ENCODE measurements at places on chromosomes 6 and 20. TPM values are rescaled to one million over a fixed set of nuclear protein-coding genes. Genes with fewer than 3 reads are reported as not detected.

- no peak for DNase-seq
These were observed 149.8 kb downstream of the SH3BGRL2 start for GRCh38 chr6:79780881-79781280.

DNA sequence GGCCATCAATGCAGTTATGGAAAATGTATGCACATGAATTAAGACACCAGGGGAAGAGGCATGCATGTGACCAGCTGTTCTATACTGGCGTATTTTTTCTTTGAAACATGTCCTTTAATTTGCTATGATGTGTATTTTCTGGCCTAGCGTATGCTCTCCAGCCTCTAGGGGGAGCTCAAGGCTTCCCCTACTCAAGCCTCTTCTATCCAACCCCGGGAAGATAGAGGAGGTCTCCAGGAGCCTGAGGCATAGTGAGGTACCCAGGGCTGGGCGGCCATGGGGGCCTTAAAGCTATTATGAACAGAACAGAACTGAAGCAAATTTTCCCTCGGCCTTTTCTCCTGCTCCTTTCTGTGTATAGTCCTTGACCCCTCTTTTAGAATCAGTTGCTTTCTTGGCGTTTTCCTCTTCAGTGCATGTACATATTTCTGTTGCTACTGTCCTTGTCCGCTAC is 528.9 kb downstream of the MAFB start:
- peak; percentile 34 for DNase-seq

DNA sequence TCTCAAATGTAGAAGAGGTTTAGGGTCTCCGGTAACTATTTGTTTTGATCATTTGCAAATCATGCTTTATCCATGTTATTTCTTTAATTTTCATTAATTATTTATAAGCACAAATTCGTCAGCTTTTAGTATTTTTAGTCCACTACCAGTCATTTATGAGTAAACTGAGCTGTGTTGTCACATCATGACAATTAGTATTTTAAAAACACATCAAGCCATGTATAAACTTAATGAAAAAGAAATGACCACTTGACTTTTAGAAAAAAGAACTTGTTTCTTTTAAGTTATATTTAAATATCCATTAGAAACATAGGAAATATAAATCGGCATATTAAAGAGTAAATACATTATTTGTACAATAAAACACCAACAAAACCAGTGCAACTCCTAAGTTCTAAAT is 2.8 kb downstream of the NKX2-4 start:
- DNase-seq = no peak

DNA sequence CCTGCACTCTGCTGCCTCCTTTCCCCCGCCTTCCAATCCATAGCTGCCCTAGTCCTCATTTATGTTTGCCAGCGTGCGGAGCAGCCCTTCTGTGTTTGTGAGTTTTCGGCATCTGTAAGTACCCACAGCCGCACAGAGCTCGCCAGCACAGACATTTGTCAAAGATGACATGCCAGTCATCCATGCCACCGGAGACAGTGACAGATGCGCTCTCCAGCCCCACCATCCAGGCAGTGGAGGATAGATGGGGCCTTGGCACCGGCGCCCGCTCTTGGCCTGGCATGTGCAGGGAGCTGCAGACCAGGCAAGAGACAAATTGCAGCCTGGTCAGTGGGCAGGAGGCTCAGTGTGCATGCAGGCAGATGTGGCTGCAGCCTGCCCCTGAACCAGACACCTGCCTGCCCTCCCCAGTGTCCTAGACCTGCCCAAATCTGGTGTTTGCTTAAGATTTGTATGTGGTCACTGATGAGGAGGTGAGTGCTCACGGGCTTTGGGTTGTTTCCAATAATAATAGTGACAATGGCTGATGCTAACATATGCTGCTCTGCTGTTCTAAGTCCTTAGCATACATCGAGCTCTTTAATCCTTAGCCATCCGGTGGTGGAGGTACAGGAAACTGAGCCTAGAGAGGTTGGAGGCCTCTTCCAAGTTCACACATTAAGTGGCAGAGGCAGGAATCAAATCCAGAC is 78.1 kb downstream of the UNC5CL start:
- DNase-seq = no peak

- DNase-seq = no peak
These were observed 35.4 kb upstream of the ANGPT4 start for GRCh38 chr20:951384-952169.

- no peak for DNase-seq
These were observed 213.7 kb downstream of the PRL start for GRCh38 chr6:22083119-22083518.

- DNase-seq = no peak
These were observed 36.5 kb upstream of the MPC1 start for GRCh38 chr6:166419286-166419685.

GRCh38 chr6:14765721-14766390 is 480.0 kb upstream of the JARID2 start:
- no peak for DNase-seq

- DNase-seq = peak; percentile 38
These were observed 24.7 kb downstream of the PACSIN1 start for GRCh38 chr6:34490390-34491090.

DNA sequence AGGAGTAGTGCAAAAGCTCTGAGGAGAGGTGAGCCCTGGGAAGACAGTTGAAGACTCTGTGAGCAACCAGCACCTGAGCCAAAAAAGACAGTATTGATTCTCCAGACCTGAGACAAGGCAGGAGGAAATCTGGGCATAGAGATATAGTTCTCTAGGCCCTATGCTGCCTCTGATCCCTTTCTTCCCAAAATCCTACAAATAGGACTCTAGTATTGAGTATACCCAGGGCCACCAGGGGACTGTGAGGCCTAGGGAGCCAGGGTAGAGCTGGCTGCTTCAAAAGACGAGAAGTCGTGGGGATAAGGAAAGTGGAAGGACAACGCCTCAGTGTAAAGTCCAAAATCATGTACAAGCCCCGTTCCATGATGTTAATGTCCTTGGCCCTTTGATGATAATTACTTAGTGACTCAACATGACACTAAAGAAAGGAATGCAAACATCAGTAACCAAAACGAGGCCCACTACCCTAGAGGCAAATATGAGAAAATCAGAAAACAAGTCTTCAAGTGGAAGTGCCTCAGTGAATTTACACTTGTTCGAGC is 197.3 kb upstream of the PROKR2 start:
- DNase-seq = no peak

GRCh38 chr20:23586735-23587525 is 18.6 kb upstream of the CST9L start:
- no peak for DNase-seq

DNA sequence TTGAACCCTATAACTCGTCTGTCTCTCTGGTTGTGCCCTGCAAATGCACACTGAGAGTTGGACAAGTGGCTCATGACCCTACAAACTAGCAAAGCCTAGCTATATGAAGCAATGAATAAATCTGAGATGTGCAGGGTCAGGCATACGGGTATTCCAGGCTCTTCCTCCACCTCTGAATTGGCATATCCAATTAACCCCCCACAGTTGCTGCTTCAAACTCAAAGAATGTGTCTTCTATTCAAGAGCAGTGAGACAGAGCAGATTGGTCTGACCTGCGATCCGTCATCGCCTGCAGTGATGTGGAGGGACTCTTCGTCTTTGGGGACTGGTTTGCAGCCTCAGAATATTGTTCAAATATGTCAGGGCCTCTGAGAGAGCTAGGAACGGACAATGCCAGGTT is 59.8 kb downstream of the LAMP5 start:
- DNase-seq = no peak

DNA sequence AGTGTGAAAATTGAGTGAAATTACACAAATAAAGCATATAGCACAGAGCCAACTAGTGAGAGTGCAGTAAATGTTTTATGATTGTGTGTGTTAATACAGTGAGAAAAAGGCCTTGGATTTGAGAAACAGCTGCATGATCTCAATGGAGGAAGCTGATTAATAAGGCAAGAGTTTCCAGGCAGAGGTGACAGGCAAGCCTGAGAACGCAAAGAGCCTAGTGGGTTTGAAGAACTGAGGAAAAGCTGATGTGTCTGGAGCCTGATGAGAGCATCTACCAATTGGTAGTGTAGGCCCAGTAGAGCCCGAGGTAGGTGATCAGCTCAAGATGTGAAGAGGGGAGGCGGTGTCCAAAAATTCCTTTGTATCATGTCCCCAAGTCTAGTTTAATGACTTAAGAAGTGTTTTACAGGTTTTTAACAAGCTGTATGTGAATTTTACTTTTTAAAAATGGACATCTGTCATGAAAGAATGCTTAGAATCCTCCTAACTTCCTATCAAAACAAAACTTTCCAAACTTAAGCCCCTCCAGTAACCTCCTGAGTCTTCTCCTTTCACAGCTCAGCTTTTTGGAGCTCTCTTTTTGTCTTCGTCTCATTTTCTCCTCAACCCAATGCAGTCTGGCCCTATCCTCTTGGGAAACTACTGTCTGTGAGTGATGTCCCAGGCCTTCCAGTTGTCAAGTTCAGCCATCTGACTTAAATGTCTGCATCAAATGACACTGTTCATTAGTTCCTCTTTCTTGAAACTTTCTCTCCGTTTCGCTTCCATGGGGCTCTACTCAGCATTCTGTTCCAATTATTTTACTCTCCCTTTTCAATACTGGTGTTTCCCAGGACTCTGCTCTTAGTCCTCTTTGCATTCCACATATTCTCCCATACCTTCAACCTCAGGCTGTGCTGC is 1.2 kb downstream of the CDC40 start:
- DNase-seq = no peak

DNA sequence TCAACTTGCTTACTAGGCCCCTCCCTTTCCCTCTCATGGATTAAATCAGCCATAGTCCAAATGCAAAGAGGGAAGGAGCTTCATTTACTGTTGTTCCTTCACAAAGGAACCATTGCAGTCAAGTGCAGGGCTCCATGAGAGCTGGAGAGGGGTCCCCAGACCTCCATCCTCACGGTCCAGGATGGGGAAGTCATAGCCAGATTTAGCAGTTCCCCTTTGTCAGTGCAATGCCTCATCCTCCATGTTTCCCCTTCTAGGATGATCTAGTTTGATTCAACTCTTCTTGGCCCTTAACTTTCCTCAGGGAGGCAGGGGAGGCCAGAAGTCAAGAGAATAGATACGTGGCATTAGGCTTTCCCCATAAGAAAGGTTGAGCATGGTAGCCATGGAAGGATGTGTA is 66.5 kb upstream of the FUCA2 start:
- no peak for DNase-seq

DNA sequence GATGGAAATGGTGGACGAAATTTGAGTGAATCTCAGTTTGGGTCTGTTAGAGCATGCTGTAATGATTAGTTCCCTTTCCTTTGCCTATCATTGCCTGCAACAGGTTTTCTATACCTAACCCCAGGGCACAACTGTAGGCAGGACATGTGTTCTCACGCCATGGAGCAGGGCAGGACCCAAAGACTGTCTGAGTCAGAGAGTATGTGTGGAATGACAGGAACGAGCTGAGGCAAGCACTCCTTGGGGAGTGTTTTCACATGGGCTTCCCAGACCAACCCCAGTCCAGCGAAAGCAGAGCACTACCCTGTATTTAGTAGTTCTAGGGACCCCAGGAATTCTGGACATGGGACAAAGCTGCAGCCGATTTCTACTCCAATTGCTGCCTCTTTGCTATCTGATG is 234.2 kb downstream of the HACE1 start:
- DNase-seq = no peak

GRCh38 chr6:87029711-87030314 is 65.1 kb downstream of the CGA start:
- DNase-seq = no peak

DNA sequence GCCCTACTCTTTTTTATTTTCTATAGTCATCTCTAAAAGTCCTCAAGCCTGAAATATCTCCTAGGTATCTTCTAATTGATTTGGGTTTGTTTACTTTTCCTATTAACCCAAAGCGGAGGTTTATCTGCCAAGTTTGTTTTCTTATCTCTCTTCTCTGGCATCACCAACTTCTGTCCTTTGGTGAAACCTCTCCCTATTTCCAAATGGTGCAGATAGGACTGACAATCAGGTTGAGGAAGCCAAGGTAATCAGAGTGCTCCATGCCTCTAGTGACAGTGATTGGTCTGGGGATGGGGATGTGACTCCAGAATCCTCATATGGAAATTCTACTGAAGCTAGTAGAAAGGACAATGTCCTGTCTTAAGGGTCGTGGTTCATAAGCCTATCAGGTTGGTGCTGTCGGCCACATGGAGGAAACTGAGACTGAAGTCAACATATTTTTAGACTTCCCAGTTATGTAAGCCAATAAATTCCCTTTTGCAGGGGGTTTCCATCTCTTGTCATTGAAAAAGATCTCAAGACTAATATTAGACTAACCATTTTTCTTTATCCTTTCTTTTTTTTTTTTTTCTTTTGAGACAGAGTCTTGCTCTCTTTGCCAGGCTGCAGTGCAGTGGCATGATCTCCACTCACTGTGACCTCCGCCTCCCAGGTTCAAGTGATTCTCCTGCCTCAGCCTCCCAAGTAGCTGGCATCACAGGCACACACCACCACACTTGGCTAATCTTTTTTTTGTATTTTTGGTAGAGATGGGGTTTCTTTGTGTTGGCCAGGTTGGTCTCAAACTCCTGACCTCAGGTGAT is 28.0 kb downstream of the KIF6 start:
- DNase-seq = no peak

The ANKRD66 gene
- total RNA-seq = not detected

The ZSCAN26 gene
- total RNA-seq = 11.0 TPM

The PPP1R3G gene
- total RNA-seq = 0.48 TPM

The PLEKHG1 gene
- total RNA-seq = 0.44 TPM

The SEMG1 gene
- total RNA-seq = 0.81 TPM

The CD109 gene
- total RNA-seq = 1.3 TPM

The TEAD3 gene
- 18.0 TPM for total RNA-seq

The SSTR4 gene
- not detected for total RNA-seq

The CFB gene
- not detected for total RNA-seq

The GRM4 gene
- total RNA-seq = 35.3 TPM

All from H7 (cell line).